ENCODE measurements at places on chromosomes 3 and 15.

GRCh38 chr3:60207905-60208304 is 1043.3 kb downstream of the FHIT start:
- DNase-seq: no peak

DNA sequence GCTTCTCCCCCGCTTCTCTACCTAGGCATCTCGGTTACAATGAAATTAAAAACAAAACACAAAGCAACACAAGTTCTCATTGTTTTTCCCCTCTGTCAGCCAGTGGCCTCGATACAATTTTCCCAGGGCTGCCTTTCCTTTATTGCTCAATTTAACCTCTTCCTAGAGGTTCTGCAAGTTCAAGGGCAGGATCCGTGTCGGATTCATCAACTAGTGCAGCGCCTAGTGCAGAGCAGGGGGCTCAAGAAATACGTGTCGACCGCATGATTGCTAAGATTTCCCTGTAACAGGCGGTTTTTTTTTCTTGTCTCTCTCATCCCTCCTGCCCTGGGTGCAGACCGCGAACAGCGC is 1.4 kb upstream of the BHLHE40 start:
- DNase-seq: no peak

DNA sequence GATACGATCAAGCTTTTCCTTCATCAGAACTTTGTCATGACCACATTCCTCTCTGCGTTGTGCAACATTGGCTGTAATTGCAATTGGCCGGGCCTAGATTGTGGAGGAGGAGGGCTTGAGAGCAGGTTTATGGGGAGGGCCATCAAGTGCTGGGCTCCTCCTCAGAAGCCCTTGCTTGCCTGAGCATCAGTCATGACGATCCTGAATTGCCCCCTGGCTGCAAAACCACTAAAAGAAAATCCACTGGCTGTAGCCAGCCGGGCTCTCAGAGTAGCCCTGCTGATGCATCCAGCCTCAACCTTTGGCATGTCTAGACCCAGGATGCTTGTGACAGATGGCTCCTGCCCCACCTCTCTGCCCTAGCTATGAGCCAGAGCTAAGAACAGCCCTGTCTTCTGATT is 13.4 kb upstream of the TRH start:
- no peak for DNase-seq

- DNase-seq: no peak
These were observed 29.8 kb downstream of the FSTL1 start for GRCh38 chr3:120420928-120421551.

DNA sequence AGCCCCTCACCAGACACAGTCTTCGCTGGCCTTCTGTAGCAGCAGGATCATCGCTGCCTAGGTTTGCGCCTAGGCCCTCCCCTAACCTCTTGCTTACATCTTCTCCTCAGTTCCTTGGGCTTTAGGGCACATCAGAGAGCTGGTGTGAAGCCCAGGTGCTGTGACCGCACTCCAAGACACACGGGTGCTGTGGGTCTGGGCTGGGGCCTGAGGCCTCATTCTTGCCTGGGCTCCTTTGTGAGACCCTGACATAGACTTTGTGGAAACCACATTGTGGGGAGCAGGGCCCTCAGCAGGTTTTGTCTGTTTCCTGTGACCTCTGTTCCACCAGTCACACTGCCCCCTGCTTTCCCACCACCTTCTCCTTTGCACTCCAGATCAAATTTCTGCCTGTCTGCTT is 8.0 kb downstream of the AMIGO3 start:
- DNase-seq: no peak

DNA sequence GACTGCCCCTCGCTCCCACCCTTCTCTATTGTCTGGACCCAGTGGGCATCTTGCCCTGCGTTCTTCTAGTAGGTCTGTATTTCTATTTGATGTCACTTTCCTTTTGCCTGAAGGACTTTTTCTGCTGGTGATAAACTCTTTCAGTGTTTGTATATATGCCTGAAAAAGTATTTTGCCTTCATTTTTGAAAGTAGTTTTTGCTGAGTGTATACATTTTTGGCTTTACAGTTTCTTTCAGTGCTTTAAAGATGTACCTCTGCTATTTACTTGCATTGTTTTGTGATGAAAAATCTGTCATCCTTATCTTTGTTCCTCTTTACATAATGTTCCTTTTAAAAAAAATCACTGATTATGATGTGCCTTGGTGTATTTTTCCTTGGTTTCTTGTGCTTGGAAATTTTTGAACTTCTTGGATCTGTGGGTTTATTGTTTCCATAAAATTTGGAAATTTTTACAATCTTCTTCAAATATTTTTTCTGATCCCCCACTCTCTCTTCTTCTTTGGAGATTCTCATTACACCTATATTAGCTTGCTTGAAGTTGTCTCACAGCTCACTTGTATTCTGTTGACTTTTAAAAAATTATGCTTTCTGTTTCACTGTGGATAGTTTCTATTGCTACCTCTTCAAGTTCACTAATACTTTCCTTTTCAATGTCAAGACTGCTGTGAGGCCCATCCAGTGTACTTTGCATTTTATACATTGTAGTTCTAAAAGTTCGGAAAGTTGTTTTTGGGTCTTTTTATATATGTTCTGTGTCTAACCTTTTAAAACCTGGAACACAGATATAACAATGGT is 67.8 kb downstream of the RGMA start:
- DNase-seq: no peak

DNA sequence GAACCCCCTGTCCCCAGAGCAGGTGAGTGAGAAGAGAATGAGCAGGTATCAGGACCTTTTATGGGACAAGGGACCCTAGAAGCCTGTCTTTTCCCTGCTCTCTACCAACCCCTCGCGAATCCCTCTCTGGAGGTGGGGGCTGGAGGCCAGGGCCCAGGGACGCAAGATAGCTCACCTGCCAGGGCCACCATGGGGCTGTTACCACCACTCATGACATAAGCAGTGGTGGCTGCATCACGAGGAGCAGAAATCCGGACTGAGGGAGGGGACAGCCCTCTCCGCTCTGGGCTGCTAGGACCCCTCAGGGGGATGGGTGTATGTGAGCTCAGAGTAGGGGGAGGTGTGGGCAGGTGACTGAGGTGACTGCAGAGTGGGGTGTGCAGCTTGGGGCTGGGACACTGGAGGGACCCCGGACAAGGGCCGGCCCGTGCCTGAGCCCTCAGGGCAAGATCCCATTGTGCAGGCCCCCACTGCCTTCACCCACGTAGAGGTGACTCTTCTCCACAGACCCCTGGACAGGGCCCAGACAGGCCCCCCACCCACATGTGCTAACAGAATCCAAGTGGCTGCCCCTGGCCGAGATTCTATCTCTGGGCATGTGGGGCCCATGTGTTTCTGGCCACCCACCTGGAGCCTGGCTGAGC is 190.6 kb downstream of the TBC1D2B start:
- DNase-seq: no peak

- DNase-seq: no peak
These were observed 40.4 kb upstream of the CHRNB4 start for GRCh38 chr15:78681281-78682003.

- no peak for DNase-seq
These were observed 20.1 kb upstream of the CBLB start for GRCh38 chr3:105888621-105889579.

DNA sequence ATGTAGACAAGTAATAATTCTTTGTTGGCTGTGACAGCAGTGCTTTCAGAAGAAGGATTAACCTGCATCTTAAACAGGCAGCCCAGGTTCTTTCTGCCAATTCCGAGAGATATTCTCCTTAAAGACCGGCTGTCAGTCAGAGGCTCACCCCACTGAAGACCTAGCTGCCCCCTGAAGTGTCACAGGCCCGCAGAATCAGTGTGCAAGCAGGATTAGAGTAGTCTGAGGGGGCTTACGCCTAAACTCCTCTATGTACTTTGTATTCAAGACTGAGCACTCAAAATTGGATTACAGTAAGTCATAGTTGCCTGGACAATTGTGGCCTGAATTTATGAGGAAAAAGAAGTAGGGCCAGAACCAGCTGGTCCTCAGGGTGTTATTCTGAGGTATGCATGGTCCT is 342.9 kb downstream of the CLSTN2 start:
- no peak for DNase-seq

DNA sequence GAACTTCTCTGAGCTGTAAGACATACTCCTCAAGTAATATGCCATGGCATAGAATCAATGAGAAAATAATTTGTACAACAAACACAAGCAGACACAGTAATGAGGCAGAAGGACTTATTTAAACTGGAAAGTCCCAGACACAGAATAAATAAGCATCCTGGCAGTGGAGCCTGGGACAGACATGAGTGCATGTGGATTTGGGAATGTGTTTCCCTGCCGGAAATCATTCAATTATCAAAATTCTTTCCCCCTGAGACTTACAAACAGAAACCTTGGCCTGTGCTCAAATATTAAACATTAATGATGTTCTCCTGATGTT is 520.1 kb downstream of the ROBO1 start:
- no peak for DNase-seq

- DNase-seq: no peak
These were observed 100.3 kb downstream of the HCN4 start for GRCh38 chr15:73268457-73268856.

DNA sequence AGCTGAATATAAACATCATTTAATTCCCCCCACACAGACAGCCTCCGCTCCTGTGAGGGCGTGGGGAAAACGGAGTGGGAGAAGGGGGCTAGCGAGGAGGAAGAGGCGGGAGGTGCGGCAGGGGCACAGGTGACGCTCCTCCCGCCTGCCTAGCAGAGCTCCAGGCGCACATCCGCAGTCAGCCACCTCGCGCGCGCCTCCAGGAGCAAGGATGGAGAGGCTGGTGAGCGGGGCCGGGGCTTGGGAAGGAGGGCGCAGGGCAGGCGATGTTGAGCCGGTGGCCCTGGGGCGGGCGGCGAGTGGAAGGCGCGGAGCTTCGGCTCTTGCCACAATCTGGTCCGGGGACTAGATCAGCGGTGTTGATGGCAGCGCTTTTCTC is at the start of gene CD200:
CD200 (plus strand) TSS at position 155 of the 379 bp plus-strand sequence; CDS start at position 212, 57 bp downstream.
- peak; percentile 58 for DNase-seq

DNA sequence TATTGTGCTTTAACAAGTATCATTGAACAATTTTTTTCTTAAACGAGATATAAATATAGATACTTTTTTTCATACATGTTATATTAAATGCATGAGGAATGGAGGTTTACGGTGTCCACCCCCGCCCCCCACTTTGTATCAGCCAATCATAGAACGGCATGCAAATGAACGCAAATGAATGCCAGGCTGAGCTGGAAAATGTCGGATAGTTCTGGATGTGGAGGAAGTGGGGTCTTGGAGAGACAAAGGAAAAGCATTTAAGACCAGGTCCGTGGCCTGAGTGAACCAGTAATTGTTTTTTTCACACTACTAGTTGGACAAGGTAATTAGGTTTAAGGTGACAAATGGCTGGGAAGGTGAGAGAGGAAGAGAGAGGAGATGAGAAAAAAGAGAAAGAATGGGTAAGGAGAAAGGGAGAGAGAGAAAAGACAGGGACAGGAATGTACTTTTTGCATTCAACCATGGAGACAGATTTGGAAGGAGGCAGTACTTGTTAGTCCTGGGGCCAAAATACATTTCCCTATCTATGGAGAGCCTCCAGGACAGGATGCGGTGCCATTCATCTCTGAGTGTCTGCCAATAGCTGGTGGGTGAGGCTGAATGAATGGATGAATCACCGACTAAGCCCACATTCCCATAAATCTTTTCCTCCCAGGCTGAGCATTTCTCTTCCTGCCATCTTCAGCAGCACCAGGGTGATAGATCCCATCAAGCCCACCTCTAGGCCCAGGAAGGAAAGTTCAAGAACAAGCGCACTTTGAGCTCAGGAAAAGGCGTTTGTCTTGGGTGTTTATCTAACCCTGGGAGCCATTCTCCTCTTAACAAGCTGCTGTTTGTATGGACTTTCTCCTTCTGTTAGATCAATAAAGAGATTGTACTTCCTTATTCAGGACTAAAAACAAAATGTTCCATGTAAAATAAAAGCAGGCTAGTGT is 1.4 kb upstream of the RAD18 start:
- no peak for DNase-seq
